Activated T-helper 9 cell treated with anti-CD3 and anti-CD28 coated beads, Interleukin-2, amount 50 U/mL, for 16 hours (primary cell): ENCODE measurements at places on chromosomes 5 and 9.

GRCh38 chr5:159913048-159913447, 3.2 kb upstream of the ADRA1B start:
- DNase-seq: no peak

- DNase-seq: no peak
Measured at GRCh38 chr9:89179540-89179894, 899 bp upstream of the SHC3 start.

- DNase-seq: no peak
Measured at GRCh38 chr5:113548396-113548795, 34.9 kb downstream of the YTHDC2 start.

DNA sequence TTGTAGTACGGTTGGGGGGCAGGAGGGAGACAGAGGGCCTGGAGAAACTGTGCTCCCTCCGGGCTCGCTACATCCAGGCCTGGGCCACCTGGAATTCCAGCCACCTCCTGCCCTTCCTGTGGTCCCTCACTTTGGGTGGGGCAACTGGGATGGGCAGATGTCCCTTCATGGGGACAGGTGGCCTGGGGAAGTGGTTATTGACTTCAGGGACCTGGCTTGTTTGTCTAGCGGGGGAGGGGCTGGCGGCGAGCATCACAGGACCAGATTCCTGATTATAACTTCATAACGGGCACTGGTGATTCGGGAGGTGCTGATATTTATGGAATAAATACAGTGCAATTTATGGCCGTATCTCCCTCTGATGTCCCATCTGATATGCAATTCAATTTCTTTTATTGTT, 20.1 kb upstream of the LAMC3 start:
- no peak for DNase-seq

DNA sequence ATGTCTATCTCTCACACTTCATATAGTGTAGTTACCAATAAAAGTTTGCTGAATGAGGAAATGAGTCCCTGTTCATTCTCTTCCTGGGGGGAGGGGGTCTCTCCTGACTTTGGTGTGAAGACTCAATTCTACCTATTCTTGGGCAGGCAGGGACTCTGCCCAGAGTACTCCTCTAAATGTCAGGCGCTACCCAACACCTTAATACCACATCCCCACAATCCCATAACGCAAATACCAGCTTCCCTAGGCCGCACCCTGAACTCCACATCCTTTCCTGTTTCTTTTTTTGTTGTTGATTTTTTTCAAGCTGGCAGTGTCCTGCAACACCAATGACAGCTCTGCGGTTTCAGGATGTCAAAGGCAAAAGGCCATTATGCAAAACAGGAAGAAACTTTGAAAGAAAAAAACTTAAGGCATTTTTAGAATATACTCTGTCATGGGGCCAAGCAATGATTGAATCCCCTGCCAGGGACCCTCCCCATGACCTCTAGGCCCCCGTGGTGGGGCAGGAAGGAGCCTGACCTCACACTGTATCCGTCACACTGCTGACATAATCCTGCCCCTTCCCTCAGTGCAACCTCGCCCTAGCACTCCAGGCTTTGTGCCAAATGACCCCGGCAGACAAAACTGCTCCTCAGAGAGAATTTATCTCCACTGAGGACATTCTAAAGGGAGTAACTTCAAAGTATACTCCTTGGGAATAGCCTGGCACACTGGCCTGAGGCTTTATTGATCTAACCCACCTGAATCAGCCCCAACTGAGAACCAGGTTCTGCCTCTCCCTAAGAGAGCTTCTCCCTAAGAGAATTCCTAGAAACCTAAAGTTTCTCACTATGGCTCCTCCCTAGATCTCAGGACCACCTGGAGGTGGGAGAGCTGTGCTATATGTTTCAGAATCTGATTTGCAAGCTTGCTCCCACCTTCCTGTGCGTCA, 8.0 kb downstream of the B4GALT1 start:
- no peak for DNase-seq

GRCh38 chr9:93267091-93267541, 83.2 kb downstream of the WNK2 start:
- no peak for DNase-seq

GRCh38 chr5:14901462-14902051, 30.0 kb upstream of the ANKH start:
- no peak for DNase-seq

- no peak for DNase-seq
Measured at GRCh38 chr9:127693143-127693542, 13.6 kb upstream of the CFAP157 start.

- no peak for DNase-seq
Measured at GRCh38 chr9:80878556-80878955, 810.8 kb downstream of the TLE1 start.
